ENCODE measurements at places on chromosomes 7 and 10.

DNA sequence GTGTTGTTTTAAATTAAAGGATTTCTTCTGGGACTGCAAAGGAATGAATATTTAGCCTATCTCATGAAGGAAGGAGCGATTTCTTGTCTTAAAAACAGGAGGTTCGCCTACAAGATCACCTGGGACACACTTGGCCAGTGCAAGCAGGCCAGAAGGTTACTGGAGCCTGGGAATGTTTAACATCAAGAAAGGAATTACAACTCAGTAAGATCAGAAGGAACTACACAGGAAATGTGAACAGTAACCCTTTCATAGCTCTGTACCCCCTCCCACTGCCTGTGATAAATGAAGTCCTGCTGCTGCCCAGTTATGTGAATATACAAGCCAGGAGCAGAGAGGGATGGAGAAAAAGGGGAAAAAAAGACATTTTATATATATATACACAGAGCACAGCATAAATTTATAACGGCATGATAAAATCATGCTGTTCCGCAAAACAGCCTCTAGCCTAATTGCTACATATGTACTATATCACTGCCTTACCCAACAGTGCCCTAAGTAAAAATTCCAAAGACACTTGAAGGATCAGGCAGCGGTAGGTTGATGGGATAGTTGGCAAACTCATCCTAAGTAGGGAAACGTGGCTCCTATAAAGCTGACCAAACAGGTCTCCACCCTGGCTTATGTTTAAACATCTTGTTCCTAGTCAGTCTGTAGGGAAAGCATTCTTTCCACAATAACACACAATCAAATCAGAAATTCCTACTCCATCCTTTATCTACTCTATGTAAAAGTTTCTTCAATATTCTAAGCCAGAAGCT lies 63.8 kb downstream of the ZNF438 start:
- no peak for DNase-seq

- no peak for DNase-seq
Measured at GRCh38 chr7:23026164-23026563, 12.2 kb upstream of the HYCC1 start.

GRCh38 chr7:113698556-113699220 lies 220.1 kb downstream of the PPP1R3A start:
- DNase-seq = no peak

DNA sequence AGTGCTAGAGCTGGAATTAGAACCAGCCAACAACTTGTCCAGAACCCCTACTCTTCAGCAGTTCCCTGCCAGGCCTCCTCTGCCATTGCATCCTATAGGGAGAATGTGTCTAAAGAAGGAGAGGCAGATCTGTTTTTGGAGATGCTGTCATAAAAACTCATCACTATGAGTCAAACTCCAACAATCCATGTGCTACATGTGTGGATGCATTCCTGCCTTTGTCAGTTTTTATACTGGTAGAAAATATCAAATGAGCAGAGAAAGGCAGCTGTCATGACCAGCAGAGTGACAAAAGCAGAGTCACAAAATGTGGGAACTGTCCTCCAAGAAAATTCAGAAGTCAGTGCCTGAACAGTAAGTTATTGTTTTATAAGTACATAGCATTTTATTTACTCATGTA lies 93.0 kb downstream of the ABLIM1 start:
- no peak for DNase-seq

- no peak for DNase-seq
Measured at GRCh38 chr10:31157123-31158010, 125.7 kb upstream of the ZNF438 start.

GRCh38 chr10:132541129-132541528 lies 3.5 kb downstream of the INPP5A start:
- no peak for DNase-seq

- DNase-seq = no peak
Measured at GRCh38 chr10:80497187-80498077, 40.3 kb upstream of the SH2D4B start.

- no peak for DNase-seq
Measured at GRCh38 chr7:143908120-143908519, 6.1 kb upstream of the TCAF1 start.

DNA sequence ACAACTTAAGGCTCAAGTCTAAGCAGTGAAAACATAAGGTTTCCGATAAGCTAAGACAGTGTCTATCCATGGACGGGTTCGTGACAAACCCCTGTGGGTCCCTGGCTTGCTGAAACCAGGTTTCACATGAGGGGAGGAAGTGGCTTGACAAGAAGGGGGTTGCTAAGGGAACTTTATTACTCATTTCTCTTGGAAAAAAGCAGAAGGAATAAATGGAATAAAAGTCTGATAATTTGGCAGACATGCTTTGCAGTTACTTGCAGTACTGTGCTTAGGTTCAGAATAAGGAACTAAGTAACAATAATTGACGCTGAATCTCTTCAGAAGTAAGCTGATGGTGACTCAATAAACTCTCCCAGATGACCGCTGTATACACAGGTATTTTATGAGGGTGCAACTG lies 34.7 kb downstream of the RBM17 start:
- DNase-seq = no peak

DNA sequence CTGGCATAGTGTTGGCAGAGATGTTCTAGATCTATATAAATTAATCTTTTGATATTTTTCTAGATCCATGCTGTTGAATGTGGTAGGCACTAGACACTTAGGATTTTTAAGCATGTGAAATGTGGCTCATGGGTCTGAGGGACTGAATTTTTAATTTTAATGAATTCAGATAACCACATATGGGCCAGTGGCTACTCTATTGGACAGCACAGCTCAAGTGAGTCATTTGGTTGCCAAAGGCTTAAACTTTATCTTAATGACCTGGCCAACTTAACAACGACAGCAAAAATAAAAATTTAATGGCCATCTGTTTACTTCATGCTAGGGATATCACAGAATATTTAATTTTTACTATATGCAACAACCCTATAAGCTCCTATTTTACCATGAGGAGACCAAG lies 61.4 kb downstream of the CDK14 start:
- DNase-seq = no peak

- DNase-seq = no peak
Measured at GRCh38 chr7:39360038-39360437, 206.2 kb upstream of the YAE1 start.

- DNase-seq = no peak
Measured at GRCh38 chr10:62764011-62764410, 40.5 kb upstream of the ADO start.

DNA sequence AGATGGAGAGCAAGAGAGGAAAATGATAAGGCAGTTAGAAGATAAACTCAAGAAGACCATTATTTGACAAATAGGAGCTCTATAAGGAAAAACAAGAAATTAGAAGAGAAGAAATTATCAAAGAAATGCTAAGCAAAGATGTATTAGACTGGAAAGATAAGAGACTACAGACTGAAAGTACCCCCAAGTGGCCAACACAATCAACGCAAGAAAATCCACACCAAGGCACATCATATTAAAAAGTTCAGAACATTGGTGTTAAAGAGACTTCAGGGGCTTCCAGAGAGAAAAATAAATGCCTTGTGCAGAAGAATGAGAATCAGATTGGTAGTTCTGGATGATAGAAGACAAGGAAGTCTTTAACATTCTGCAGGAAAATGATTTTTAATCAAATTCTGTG lies 46.0 kb downstream of the SH2D4B start:
- DNase-seq = no peak

GRCh38 chr10:14244147-14244546 lies 86.6 kb downstream of the FRMD4A start:
- DNase-seq = no peak

DNA sequence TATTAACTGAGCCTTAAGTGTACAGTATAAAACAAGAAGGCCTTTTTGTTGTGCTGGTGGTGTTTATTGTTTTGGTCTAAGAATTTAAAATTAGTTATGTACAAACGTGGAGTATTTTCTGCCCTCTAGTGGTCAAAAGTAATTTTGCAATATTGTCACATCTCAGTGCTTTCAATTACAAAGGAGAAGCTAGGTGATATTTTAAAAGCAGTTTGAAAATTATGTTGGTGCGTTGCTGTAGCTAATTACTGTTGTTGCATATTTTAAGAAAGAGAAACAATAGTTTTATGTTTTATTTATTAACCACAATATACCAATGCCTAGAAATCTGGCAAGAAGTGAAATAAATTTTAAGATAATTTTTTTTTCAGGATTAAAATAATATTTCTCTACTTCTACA lies 11.4 kb downstream of the NPVF start:
- no peak for DNase-seq

DNA sequence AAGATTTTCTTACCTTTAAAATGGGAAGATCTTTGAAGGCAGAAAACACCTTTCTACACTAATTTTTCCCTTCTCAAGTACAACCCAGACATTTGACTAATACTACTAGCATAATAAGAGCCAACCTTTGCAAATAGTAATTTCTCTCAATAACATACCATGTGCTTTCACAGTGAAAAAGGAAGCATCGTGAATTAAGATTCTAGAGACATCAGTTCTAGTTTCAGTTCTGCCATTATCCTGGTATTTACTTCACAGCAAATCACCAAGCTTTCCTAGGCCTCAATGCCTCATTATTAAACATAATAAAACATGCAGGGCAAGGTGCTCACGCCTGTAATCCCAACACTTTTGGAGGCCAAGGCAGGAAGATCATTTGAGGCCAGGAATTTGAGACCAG lies 24.9 kb downstream of the GSAP start:
- DNase-seq = no peak

DNA sequence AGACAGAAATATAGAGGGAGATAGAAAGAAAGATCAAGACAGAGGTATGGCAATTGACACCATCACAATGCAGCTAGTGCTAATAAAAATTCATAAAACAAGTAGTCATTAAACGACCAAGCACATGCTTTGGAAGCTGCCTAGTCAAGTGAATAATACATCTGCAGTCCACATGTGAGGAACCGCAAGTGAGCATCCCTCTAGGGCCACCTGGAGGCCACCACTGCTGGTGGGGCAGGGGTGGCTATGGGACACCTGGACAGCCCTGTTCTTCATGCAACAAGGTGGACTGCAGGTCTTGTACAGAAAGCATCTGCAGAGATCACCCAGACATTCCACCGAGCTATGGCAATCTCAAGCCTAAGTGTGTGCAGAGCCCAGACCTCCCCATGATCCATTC lies 451.1 kb upstream of the PFKP start:
- no peak for DNase-seq

GRCh38 chr7:25077096-25077495 lies 48.0 kb downstream of the CYCS start:
- DNase-seq = no peak

- DNase-seq = no peak
Measured at GRCh38 chr7:70042533-70042932, 444.3 kb downstream of the AUTS2 start.

DNA sequence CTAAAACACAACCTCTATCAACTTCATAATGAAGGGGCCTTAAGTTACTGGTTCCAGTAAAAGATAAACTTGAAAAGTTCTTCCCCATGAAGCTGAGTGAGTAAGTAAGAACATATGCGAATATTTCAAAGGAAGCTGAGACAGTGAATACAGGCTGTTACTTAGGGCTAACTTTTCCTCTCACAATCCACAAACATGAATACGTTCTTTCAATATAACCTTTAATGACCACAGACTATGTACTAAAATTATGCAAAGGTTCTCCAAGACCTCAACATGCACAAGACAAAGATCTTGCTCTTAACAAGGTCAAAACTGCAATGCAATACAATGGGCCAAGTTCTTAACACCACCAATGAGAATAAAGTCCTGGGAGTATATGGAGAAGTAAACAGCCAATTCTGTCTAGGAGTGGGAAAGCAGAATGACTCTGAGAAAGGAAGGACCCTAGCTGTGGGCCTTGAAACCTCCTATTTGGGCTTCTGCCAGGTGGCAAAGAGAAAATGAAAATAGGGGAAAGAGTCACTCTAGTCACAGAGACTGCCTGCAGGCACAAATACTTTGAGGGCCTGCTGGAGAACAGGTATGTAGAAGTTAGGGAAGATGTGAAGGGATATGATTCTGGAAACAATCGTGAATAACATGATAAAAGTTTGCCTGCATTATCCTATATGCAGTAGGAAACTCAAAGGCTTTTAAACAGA lies 43.7 kb downstream of the OSBPL3 start:
- DNase-seq = no peak

DNA sequence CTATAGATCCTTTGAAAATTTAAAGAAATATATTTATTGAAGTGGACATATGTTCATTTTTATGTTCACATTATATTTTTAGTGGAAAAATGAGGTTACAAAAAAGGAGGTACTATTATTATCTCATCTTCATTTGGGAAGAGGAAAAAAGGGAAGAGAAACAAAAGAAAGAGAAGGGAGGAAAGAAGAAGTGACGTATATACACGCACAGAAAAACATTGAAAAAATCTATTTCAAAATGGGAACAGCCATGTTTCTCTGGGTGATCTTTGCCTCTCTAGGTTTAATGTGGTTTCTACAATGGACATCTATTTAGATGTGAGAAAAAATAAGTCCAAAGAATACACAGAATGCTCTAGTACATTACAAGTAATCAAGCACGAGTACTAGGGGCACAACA lies 14.8 kb downstream of the ANK3 start:
- no peak for DNase-seq

GRCh38 chr10:114806562-114807391 lies 14.8 kb upstream of the FHIP2A start:
- no peak for DNase-seq

DNA sequence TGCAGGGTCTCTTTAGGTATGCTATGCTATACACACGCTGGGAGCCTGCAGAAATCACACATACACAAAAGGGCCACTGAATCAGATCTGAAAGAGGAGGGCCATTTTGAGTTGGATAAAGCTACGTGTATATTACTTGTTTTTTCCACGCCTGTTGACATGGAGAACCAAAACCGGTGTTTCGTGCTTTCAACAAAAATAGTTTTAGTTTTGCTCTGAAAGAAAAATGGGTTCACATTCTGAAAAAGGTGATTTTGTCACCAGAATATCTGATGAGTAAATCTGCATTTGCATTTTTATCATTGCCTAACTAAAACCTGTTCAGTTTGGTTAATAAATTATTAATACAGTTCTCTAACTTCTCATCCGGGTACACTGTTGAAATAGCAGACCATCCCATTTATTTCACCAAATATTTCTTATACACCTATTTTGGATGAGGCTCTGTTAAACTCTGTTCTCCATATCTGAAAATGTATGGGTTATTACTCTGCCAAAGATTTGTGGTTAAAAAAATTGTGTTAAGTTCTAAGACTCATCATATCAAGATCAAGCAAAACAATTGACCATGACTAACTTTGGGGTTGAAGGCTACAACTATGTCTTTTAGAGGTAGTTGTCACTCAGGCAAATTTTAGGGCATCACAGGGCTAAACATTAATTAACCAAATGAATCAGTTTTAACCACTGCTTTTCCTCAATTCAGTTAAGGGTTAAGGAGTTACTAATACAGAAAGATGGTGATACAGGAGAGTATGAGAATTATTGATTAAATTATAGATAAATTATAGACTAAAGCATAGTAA lies 101.2 kb upstream of the RPA3 start:
- no peak for DNase-seq

Data from RWPE2 (cell line).